CMK (cell line): ENCODE measurements at places on chromosomes 5 and 9.

- no peak for DNase-seq
These were observed 3.6 kb downstream of the WNK2 start for GRCh38 chr9:93187574-93187973.

- DNase-seq = no peak
These were observed 41.5 kb upstream of the EGFL7 start for GRCh38 chr9:136621019-136621733.

- DNase-seq = no peak
These were observed 11.0 kb upstream of the PLAC8L1 start for GRCh38 chr5:146116361-146116760.

DNA sequence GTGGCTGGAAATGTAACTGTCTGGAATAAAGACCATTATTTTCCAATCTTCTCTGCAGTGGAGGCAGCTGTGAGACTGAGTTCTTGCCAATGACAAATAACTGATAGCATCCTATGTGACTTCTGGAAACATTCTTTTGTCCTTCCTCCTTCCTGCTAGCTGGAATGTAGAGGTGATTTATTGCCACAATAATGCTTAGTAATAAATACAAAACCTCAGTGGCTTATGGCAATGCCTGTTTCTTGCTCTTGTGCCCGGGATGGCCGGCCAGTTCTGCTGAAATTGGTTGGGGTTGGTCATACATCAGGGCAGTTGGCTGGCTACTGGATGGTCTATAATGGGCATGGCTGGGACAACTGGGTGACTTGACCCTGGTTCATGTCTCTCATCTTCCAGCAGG lies 12.2 kb upstream of the TEX48 start:
- DNase-seq = no peak

- DNase-seq = no peak
These were observed 13.0 kb downstream of the SMIM3 start for GRCh38 chr5:150791536-150791935.

DNA sequence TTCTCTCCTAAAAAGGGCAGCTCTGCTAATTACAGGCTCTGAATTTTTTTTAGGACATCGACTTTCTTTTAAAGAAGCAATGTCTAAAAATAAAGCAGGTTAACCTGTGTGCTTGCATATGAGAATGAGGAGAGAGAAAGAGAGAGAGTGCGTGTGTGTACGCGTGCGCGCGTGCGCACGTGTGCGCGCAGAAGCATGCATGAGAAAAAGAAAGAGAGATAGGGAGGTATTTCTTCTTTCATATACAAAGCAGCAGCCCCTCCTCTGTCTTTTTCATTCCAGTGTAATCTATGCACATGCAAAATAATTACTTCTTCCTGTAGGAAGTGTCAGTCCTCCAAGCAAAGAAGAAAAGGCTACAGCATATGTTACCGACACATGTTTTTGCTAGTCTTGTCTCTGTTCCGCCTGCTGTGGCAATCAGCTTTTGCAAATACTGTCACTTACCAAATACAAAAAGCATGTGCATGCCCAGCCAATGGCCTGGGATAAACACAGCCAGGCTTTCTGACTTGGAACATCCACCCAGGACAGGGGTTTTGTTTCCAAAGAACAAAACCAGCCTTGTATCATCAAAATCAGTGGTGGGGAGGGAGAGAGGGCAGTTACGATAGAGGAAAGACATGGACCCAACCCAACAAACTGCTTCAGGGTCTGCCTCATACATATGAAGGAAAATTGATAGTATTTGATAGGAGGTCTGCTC lies 252.3 kb upstream of the SLC24A2 start:
- DNase-seq = no peak

DNA sequence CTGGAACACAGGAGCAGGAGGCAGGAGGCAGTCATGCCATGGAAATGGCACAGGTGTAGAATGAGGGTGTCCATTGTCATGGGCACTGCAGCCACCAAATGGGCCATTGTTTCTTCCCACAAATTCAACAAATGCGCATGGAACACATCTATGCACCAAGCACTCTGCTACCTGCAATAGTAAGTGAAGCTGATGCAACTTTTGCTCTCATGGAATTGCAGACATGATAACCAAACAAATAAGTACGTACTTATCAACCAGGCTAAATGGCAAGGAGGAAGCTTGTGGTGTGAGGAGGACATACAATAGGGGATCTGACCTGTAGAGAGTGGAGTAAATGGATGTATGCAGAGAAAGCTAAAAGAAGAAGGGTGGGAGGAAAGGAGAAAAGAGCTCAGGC lies 116.8 kb downstream of the TRIM36 start:
- DNase-seq = no peak

DNA sequence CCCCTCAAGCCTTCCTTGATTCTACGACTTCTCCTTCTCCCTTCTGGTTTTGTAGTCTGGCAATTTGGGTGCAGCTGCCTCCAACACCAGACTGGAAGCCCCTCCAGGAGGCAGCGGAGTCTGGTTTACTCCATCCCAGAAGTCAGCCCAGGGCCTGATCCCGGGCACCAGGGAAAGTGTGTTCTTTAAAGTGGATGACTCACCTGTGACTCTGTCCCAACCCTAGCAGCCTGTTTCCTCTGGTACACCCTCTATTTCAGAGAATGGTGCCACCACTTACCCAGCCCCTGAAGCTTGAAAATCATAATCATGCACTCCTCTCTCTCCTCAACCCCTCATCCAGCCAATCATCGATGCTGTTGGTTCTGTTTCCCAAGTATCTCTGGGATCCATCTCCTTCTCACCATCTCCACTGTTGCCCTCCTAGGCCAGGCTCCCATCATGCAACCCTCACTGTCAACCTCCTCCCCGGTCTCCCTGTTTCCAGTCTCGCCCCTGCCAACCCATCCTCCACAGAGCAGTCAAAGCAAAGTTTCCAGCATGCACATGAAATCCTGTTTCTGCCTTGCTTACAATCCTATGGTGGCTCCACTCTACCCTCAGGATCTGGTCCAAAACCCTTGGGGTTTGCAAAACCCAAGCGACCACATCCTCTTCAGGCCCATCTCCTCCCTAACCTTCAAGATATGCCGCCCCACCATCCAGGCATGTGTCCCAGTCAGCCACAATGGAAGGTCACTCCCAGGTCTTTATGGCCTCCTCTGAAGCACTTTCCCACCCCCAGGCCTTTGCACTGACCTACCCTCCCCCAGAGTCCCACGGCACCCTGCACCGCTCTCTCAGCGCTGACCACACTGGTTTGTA lies 10.5 kb downstream of the LHX6 start:
- DNase-seq = no peak

- no peak for DNase-seq
These were observed 9.1 kb upstream of the XPA start for GRCh38 chr9:97706246-97706645.

GRCh38 chr9:69798744-69799143 lies 21.9 kb upstream of the CFAP95 start:
- no peak for DNase-seq
